Umbilical cord (tissue), 2 donors: ENCODE measurements at places on chromosomes 4 and X.

DNA sequence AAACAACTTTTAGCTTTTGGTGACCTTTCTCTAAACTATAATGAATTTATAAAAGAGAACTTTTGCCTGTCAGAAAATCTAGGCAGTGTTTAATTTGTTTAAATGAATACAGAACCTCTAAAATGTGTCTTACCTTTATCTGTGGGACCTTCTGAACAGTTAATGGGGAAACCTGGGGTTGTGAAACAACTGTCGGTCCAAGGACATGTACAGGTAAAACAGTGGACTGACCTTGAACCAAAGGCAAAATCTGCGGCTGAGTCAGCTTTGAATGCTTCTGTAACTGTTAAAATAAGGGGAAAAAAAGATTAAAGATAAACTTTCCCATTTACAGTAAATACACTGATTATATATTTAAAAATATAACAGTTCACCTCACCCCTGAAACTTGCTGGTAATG is 65.1 kb downstream of the WNK3 start:
- no peak for DNase-seq

DNA sequence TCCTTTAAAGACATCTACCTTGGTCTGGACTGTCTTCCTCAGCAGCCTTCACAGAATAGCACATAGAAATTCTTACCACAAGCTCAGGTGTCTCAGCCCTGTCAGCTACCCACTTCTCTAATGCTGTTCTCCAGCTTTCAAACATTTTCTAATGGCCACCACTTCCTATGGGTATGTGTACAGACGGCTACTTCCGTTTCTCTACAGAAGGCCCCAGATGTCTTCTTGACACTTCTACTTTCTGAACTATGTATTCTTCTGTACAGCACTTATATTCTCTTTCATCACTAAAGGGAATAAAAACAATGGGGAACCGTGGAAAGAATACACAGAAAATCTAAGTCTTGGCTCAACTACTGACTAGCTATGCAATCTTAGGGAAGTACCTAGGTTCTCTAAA is 13.3 kb downstream of the OPHN1 start:
- DNase-seq = no peak

DNA sequence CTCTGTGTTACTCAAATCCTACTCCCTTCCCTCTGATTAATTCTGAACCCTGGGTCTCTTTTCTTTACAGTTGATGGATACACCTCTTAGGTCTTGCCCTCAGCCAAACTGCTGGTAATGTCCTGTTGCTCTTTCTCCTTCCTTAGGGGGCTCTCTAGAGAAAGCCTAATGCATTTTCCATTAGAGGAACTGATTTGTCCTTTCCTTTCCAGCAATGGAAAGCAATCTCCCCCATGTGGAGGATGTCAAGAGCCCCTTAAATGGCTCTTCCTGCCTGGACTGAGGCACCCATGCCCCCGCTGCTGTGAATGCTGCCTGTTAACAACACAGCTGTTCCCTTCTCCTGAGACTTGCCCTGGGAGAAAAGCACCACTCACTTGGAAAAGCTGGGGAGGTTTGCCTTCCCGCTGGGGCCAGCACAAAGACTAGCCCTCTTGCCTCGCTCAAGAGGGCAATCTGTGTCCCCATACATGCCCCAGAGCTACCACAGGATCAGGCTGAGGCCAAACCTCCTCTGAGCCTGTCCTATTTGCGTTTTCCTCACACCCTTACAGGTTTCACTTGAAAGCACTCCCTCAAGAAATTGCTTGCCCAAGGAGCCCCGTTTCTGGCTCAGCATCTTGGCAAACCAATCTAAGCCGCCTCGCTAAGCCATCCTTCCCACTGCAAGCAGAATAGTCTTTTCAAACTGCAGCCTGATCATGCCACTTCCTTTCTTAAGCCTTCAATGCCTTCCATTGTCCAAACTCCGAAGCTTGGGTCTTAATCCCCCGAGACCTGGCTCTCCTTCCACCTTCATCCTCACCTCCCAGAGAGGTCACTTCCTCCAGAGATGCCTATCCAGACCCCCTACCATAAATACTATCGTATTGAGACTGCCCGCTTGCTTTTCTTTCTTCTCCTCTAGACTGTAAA is 23.2 kb upstream of the SMIM20 start:
- DNase-seq = no peak

- no peak for DNase-seq
Observed at GRCh38 chr4:24897639-24898038, 15.2 kb downstream of the CCDC149 start.

DNA sequence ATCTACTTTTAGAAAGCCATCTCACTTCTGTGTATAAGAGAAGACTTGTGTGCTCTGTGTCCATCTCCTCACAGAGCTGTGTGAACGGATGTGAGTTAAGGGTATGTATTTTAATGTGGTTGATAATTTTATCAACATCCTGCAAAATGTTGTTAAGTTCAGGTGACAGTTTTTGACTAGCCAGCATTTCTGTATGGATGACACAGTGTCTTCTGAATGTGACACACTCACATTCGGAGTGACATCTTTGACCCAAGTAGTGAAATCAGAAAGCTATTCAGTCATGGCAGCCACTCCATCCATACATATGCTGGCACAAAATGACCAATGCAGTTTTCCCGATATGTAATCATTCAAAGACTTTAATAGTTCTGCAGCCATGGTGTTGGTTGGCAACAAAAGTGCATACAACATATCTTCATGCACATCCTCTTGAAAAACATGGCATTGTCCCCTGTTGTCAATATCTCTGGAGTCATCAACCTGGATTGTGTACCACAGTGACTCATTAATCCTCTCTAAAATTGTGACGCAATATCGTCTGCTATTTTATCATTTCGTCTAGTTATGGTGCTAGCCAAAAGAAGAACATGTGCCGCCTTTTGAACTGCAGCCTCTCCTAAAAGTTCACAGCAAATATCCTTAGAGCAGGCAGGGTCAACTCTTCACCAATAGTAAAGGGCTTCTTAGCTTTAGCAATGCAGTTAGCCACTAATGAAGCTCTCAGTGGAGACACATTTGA is 6.8 kb upstream of the FGF2 start:
- no peak for DNase-seq

- no peak for DNase-seq
Observed at GRCh38 chr4:92599044-92599443, 295.3 kb downstream of the GRID2 start.

DNA sequence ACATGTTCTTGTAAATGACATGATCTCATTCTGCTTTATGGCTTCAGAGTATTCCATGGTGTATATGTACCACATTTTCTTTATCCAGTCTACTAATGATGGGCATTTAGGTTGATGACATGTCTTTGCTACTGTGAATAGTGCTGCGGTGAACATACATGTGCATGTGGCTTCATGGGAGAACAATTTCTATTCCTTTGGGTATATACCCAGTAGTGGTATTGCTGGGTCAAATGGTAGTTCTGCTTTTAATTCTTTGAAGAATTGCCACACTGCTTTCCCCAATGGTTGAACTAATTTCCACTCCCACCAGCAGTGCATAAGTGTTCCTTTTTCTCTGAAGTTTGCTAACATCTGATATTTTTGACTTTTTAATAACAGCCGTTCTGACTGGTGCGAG is 1080.3 kb downstream of the CCSER1 start:
- DNase-seq = no peak

- DNase-seq = no peak
Observed at GRCh38 chrX:57329008-57329407, 42.5 kb downstream of the FAAH2 start.

DNA sequence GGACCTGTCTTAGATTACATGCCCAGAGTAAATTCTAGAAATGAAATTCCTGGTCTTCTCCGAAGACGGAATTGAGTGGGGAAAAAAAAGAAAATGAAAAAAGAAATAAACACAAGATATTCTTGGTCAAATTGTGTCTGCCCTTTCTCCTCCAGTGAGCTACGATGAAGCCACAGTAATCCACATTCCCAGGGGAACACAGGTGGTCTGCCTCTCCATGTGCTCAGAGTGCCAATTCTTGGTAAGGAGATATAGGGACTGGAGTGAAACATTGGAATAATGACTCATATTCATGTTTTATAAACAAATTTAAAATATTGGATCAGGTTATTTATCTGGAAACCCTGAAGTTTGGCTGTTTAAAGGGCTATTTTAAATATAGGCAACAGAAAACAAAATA is 54.2 kb upstream of the MGST2 start:
- DNase-seq = no peak

- peak; percentile 31 for DNase-seq
Observed at GRCh38 chr4:159105761-159106243, 2.9 kb downstream of the RAPGEF2 start.

- DNase-seq = no peak
Observed at GRCh38 chrX:11967986-11968869, 170.0 kb upstream of the FRMPD4 start.

- peak; percentile 74 for DNase-seq
Observed at GRCh38 chr4:174210354-174210753, 73.1 kb downstream of the FBXO8 start.

DNA sequence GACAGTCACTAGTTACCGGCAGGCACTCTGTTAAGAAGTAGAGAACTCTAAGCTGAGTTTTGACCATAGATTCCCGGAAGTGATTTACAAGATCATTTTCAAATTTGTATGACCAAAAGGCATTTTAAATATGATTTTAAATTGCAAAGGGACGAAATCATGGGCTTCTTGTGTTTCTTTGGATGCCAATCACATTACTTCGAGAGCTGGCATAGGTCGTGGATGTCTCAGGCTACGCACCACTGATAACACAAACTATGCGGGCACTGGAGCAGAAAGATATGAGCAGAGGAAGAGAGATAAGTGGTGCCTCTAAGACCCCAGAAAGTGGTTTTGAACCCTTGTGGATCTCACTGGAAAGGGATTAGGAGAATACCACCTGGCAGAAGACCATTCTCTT is 294.2 kb upstream of the FTHL17 start:
- DNase-seq = no peak

- no peak for DNase-seq
Observed at GRCh38 chr4:6984612-6985425, 58.4 kb upstream of the TADA2B start.

GRCh38 chr4:81466841-81467671 is 4.7 kb downstream of the RASGEF1B start:
- DNase-seq = peak; percentile 88

DNA sequence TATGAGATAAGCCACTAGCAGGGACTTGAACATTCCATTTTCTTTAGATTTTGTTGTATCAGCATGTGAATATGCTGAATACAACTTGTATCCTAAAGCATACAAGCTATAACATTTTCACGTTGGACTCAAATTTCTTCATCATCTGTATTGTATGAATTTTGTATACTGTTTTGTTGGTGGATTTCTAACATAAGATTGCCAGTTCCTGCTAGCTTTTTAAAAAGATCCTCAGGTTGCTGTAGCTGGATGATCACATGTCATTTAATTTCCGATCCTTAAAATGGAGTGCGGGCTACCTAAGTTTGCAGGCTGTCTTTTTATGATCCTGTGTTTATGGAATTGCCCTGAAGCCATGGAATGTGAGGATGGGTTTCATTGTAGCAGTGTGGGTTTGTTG is 6.9 kb downstream of the PDLIM5 start:
- DNase-seq = no peak

GRCh38 chr4:111494471-111494870 is 650.8 kb upstream of the FAM241A start:
- DNase-seq = no peak

DNA sequence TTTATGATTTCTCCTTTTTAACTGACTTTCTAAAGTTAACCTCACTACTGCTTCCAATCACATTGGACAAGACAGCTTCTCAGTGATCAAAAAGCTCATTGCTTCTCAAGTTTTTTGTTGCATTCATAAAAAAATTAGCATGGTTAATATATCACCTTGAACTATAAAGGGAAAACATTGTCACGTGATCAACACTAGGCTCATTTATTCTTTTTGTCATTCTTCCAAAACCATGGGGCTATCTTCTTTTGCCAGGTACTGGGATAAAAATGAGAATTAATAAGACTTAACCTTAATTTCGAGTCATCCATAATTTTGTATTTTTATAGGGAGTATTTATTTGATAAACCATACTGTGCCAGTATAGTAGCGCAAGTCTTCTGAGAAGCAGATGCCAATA is 1105.9 kb upstream of the TENM3 start:
- DNase-seq = no peak

DNA sequence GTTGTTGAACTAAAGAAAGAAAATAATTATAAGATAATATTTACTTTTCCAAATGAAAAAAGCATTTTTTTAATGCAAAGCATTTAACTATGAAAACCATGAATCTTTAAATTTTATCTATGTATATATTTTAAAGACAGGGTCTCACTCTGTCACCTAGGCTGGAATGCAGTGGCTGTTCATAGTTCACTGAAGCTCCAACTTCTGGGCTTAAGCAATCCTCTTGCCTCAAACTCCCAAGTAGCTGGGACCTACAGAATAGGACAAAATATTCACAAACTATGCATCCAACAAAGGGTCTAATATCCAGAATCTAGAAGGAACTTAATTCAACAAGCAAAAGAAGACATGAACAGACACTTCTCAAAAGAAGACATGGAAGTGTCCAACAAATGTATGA is 55.9 kb upstream of the ALB start:
- DNase-seq = no peak

- DNase-seq = no peak
Observed at GRCh38 chrX:110992611-110993010, 103.4 kb upstream of the PAK3 start.

DNA sequence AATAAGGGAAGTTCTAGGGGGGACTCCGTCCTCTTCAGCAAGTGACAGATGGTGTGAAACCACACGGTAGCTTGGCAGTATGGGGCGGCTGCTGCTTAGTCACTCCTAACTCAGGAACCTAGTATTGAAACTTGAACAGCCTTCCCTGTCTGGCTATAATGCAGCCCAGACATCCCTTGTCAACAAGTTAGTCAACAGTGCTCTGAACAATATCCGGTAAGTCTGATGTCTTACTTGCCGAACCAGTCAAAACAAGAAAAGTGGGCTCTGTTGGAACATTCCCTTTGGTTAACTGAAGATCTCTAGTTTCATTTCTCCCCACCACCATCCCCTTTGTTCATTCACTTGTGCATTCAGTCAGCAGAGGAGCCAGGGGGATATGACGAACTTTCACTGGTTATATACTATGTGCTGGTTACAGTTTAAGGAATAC is 18.7 kb upstream of the CXCL13 start:
- no peak for DNase-seq

GRCh38 chr4:124711471-124712371 is 811 bp downstream of the ANKRD50 start:
- DNase-seq = peak; percentile 82
